Activated T-cell treated with anti-CD3 and anti-CD28 coated beads for 1 hour (primary cell): ENCODE measurements at places on chromosomes 7 and 10.
A peak's percentile ranks its signal among the peaks of the same experiment; 100 is the strongest.

DNA sequence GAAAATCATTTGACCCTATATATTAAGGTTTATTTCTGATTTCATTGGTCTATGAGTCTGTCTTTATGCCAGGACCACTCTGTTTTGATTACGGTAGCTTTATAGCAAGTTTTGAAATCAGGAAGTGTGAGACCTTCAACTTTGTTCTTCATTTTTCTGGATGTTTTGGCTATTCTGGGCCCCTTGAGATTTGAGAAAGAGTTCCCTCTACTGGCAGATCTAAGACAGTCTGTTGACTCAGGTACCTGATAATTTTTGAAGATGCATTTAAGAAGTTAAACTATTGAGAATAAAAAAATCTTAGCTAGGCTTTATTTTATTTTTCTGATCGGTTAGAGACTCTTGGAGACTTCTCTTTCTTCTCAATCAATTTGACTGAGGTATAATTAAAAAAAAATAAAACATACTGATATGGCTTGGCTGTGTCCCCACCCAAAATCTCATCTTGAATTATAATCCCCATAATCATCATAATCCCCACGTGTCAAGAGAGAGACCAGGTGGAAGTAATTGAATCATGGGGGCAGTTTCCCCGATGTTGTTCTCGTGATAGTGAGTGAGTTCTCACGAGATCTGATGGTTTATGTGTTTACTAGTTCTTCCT lies 209.2 kb downstream of the SNX10 start:
- DNase-seq, result no peak

GRCh38 chr7:144862612-144863319 lies 26.9 kb upstream of the TPK1 start:
- DNase-seq, result no peak

DNA sequence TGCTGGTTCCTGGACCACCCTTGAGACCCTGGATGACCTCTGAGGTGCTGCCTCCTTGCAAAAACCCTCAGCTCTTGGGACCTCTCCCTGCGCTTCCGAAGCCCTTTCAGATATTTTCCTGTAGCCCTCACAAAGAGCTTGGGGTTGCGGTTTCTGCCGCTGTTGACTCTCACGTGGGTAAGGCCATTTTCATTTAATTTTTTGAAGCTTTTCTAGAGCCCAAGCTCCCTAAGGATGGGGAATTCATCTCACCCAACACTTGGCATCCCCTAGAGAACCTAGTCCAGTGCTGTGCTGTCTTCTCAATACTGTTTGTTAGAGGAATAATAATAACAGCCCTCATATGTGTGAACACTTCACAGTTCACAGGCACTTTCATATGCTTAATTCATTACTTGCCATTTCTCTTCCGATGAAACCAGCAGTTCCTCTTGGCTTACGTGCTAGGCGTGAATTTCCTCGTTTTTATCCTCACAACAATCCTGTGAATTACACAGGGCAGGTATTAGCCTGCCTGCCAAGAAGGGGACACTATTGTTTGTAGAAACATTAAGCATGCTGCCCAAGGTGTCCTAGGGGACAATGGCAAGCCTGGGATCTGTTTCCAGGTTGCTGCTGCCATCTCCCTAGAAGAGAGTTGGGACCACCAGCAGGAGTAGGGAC lies 71.6 kb upstream of the CTBP2 start:
- no peak for DNase-seq

DNA sequence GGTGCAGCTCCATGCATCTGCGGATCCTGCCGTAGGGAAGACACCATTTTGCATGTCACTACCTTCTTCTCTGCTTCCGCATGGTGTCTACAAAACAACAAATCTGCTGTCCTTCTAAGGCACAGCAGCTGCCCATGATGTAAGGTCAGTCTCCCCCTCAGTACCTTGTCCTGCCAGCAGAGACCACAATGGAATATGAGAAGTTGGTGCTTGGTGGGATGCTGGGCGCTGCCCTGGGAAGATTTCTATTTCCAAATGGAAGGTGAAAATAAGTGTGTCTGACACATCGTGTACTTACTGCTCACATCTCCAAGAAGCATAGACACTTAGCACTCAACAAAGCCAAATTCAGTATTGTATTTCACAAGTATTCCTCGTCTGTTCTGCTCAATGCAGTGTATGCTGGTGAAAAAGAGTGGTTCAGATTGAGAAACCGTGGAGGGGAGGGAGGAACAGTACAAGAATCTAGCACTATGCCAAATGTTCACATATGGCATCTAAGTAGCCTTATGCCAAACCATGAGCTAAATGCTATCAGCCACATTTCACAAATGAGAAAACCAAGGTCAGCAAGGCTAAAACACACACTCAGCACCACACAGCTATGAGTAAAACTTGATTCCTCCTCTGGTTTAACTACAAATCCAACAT lies 95.0 kb downstream of the GRB10 start:
- no peak for DNase-seq

GRCh38 chr10:47107007-47107747 lies 192.8 kb upstream of the GDF10 start:
- DNase-seq, result no peak

DNA sequence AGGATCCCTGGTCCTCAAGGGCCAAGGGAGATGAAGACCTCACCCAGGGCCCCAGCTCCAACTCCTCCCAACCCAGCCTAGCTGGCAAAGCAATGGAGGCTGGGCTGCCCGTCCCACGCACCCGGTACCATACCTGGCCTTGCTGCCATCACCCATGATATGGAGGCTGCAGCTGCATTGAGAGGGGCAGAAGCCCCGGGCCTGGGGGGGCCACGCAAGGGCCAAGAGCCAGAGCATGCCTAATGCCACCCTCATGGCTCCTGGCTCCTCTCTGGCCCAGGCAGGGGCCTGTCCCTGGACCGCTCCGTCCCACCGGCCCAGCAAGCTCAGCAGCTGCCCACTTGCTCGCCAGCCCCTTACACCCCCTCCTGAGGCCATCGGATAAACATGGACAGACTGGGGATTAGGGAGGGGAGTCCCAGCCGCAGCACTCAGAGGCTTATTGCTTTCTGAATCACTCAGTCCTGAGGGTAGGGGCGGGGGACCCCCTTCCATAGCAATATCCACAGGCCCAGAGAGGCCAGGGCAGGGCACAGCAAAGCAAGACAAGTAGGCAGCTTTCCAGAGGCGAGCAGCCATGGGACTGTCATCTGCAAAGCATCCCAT lies at the start of gene LRIT1:
TSS of gene LRIT1 (minus strand) at position 362 of the 606 bp plus-strand sequence. CDS start at position 255, 107 bp downstream.
- no peak for DNase-seq

GRCh38 chr7:511476-512145 lies 8.0 kb downstream of the PDGFA start:
- DNase-seq, result no peak

- DNase-seq, result no peak
Measured at GRCh38 chr10:33103863-33104379, 145.9 kb upstream of the ITGB1 start.

- DNase-seq, result no peak
Measured at GRCh38 chr7:96416116-96416515, 94.2 kb upstream of the SLC25A13 start.

- no peak for DNase-seq
Measured at GRCh38 chr7:2633538-2634266, 1.9 kb downstream of the TTYH3 start.

DNA sequence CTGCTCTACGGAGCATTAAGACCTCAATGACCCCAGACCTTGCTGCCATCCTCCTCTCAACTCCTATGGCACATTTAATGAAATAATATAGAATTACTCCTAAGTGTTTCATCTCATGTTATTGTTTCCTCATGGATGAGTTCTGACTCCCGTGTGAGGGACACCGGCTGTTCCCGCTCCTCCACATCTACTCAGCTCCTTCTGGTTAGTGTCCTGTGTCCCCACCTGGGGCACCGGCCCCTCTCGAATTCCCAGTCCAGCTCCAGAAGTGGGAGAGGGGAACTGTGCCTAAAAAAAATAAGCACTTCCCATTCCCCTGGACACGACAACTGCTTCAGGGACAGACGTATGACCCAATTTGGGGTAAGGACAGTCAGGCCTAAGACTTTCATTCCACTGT lies 58.3 kb downstream of the PIP4K2A start:
- no peak for DNase-seq

GRCh38 chr7:65216469-65216868 lies 157.2 kb upstream of the ZNF92 start:
- peak; percentile 50 for DNase-seq

DNA sequence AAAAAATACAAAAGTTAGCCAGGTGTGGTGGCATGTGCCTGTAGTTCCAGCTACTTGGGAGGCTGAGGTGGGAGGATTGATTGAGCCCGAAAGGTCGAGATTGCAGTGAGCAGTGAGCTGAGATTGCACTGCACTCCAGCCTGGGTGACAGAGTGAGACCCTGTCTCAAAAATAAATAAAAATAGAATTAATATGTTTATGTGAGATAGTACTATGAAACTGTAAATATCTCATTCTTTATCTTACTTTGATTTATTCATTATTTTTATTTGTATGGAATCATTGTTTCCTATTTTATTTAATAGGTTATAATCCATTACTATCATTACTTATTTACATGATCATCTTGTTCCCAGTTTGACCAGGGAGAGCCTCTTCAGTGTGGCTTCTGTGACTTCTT lies 41.0 kb upstream of the STRIP2 start:
- DNase-seq, result no peak

- peak; percentile 70 for DNase-seq
Measured at GRCh38 chr7:2709553-2710285, 21.7 kb downstream of the AMZ1 start.

DNA sequence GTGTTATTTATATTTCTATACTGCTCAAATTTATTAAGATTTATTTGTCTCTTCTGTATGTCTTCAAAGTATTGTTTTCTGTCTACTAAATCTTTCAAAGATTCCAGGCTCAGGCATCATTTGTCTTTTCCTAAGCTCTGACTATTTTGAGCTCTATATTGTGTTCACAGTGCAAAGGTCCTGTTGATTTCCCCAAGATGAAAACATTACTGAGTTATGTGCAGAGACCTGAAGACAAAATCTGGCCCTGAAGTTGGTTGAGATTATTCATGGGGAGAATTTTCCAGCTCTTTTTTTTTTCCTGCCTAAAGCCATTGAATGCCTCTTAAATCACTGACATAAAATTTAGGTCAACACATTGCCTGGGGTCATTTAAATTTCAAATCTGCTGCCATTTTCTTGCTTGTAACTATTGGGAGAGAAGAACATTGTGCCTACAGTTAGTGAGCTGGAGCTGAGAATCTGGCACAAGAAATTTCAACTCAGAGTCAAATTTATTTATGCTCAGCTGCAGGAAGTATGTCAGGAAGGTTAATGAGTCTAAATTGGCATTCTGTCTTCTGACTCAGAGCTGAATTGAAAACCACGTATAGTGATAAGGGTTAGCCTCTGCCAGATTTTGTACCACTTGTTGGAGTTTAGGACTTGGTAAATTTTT lies 31.6 kb downstream of the CSTF2T start:
- DNase-seq, result no peak

DNA sequence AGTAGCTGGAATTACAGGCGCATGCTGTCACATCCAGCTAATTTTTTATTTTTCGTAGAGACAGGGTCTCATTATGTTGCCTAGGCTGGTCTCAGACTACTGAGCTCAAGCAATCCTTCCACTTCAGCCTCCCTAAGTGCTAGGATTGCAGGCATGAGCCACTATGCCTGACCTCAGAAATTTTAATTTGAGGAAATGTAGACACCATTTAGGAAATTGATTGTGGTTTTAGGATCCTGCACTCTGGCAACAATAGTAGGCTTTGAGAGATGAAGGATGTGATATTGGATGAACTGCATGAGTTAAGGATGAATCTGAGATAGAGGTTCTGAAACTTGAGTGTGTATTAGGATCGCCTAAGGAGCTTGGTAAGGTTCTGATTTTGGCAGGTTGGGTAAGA lies 66.5 kb downstream of the PPP1R9A start:
- no peak for DNase-seq

- no peak for DNase-seq
Measured at GRCh38 chr10:652233-652632, 37.2 kb downstream of the DIP2C start.

DNA sequence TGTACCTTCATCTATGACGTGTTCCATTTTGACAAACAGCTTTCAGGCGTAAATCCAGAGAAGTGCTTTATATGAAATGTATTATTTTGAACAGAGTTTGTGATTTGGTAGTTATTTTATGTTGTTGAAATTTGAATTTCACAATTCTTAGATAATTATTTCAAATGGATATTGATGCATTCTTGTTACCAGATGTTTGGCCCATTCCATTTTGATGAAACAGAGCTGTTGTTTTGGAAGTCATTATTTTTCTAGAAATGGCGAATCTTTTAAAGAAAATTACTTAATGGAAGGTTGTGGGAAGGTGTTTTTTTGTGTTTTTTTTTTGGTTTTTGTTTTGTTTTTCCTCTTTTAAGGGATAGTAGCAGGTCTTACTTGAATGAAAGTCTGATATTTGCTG lies 2.4 kb downstream of the OTUD1 start:
- no peak for DNase-seq

DNA sequence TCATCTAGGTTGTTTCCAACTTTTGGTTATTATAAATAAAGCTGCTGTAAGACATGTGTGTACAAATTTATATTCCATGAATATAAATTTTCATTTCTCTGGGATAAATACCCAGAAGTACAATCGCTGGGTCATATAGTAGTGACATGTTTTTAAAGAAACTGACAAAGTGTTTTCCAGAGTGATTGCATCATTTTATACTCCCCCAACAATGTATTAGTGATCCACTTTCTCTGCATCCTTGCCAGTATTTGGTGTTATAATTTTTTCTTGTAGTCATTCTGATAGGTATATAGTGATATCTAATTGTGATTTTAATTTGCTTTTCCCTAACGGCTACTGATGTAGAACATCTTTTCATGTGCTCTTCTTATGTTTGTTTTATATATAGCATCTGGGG lies 27.0 kb upstream of the ARHGAP21 start:
- DNase-seq, result no peak

DNA sequence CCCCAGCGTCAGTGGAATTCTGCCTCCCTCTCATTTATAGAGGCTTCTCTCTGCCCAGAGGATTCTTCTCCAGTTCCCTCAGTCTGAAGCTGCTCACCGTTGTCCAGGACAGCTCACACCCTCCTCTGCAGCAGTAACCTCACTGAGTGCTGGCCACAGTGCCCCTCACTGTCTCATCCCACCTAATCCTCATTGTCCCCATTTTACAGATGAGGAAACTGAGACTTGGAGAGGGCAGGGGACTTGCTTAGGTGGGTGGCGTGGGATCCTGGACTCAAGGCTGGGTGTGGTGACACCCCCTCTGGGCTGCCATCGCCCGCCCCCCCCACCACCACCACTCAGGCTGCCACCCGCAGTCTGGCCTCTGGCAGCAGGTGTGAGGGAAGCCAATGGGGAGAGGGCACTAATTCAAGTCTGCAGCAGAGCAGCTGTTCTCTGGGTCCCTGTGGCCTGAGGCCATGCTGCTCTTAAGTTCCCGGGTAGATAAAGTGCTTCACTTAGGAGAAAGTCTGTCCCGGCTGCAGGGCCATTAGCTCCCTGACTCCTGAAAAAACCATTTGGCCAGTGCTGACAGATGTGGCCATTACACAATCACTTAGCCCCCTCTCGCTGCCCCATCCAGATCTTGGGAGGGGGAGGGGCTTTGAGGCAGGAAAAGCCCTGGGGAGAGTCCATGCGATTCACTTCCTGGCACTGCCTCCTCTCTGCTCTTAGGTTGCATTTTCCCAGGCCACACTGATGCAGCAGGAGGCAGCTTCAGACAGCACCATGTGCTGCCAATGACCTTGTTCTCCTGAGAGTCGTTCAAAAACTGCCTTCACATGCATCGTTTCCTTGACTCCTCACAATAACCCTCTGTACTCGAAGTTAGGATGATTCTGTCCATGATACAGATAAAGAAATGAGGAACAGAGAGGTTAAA lies 36.3 kb downstream of the DRGX start:
- no peak for DNase-seq

GRCh38 chr7:57775396-57776088 lies 325.6 kb downstream of the ZNF716 start:
- DNase-seq, result no peak

GRCh38 chr7:30973791-30974604 lies 10.2 kb downstream of the GHRHR start:
- DNase-seq, result no peak

- no peak for DNase-seq
Measured at GRCh38 chr10:20041931-20042330, 225.7 kb downstream of the PLXDC2 start.
